ENCODE measurements at places on chromosomes 4 and X. TPM values are rescaled to one million over a fixed set of nuclear protein-coding genes. Genes with fewer than 3 reads are reported as not detected.

Gene ABCG2
- not detected for total RNA-seq

Gene NUP62CL
- total RNA-seq: 9.1 TPM

Gene FANCB
- total RNA-seq: 1.3 TPM

Gene SH3RF1
- 4.3 TPM for total RNA-seq

DNA sequence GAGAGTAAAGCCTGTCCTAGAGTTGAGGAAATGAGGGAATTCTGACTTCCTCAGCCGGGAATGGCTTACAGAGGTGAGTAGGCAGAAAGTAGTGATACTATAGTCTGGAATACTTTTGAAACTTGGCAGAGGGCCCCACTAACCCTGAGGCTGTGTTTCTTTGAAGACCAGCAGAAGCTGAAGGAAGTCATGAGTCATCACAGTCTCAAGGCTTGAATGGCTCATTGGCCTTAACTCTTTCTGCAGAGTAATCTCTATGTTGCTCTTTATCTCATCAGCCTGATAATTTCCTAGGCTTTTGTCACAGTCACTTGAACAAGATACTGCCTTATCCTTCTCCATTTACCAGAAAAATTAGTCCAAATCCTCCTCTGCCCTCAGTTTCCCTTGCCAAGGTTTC, 80.8 kb downstream of the ANKRD50 start:
- DNase-seq: no peak

- no peak for DNase-seq
These were observed 102.7 kb downstream of the SLC4A4 start for GRCh38 chr4:71441186-71442169.

DNA sequence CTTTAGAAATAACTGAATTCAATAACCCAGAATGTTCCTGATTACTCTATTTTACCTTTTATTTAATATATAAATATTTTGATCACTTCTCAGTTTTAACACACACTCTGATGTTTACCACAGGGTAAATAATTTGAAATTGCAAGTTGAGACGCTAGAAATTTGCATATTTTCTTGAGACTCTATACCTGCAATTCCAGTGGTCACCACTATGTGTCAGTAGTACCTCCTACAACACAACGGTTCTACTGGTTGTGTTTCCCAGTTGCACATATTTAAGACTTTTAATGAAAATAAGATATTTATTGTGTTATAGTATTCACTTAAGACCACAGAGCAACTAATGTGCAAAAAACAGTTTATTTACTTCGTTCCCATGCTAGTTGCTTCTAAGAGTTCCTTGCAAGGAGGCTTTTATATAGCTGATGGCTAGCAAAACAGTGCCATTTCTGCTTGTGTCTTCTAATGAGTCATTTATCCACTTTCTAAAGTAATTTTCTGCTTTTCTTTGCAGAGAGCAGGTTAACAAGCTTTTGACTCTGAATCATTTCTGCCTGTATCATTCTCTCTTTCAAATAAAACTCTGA, 98.9 kb upstream of the PDLIM3 start:
- DNase-seq: no peak

DNA sequence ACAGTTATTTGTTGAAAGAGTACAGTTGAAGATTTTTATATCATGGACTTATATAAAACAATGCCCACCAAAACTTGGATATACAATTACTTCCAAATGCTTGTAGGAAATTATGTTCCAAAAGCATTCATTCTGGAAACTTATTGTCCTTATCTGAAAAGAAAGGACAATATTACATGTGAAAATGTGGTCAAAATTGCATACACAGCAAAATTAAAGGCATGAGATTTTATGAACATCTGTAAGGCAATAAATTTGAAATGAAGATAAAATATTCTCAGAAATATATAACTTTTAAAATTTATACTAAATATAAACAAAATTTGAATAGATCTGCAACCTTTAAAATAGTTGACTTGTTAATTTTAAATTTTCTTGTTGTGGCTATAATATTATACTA, 1173.8 kb downstream of the NLGN4X start:
- no peak for DNase-seq

GRCh38 chr4:97942137-97942536, 201.1 kb downstream of the STPG2 start:
- DNase-seq: no peak

Measured in cardiac muscle cell (in vitro differentiated cells and primary cell).